ENCODE measurements at places on chromosomes 7 and 10.

DNA sequence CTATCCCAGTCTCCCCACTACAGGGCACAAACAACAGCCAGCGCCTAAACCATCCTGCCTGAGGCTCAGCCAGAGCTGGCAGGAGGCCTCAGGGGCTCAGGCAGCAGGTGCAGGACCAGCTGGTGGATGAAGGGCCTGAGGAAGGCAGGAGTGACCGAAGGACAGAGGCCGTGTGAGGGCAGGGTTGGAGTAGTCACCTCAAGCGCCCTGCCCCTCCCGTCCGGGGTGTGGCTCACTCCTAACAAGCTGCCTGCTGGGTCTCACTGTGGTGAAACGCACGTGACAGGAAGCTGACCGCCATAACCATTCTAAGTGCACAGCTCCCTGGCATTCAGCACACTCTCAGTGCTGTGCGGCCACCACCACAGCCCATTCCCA lies 281.1 kb downstream of the ELFN1 start:
- DNase-seq = peak; percentile 39

- peak; percentile 64 for DNase-seq
Observed at GRCh38 chr10:60646966-60647796, 131.1 kb upstream of the CDK1 start.

DNA sequence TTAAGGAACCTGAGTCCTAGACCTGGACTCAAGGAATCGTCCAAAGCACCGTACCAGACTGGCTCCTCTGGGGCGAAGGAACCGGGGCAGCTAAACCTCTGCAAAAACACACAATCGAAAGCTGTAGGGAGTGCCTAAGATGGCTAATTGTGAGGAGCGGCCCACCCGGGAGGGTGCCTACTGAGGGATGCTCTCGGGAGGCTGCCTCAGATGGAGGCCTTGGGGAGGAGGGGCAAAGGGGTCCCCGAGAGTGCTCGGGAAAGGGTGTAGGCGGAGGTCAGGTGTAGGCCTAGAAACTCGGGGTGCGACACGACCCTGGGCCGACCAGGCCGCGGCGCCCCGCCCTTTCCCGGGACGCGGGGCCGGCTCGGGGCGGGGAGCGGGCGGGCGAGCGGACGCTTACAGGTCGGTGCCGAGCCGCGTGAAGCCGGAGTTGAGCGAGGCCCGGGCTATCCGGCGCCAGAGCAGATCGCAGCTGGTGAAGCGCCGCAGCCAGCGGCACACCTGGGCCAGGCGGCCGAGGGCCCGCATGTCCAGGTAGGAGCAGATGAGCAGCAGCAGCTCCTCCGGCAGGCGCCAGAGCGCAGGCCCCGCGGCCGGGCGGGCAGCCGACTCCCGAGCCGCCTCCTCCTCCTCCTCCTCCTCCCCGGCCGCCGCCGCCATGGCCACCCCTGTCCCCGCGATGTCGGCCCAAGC lies 844 bp downstream of the FBXW4 start:
- peak; percentile 60 for DNase-seq

GRCh38 chr10:45422207-45422865 lies 48.3 kb downstream of the ALOX5 start:
- DNase-seq = no peak

GRCh38 chr7:139667377-139667776 lies 110.4 kb downstream of the HIPK2 start:
- no peak for DNase-seq

DNA sequence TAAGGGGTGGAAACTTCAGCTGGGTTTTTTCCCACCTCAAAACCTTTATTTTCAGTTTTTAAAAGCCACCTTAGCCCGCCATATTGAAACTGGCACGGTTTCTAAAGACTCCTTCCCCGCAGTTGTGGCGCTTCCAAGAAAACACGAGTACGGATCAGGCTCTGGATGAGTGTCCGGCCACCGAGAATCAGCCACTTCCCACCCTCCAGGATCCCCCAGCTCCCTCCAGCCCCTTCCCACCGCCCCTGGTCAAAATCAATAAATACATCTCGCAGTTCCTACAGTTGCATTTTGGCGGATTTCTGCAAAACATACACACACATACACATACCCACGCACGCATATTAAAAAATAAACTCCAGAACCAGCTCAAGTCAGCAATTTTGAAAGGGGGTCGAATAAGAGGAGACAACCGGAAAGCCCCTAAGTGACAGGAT lies 1.1 kb downstream of the SFMBT2 start:
- DNase-seq = no peak

Measured in EH (cell line).